Stimulated activated CD8-positive, alpha-beta memory T cell treated with anti-CD3 and anti-CD28 coated beads, Interleukin-15, amount 100 ng/mL, for 24 hours (primary cell): ENCODE measurements at places on chromosomes 2 and 18.
A peak's percentile ranks its signal among the peaks of the same experiment; 100 is the strongest.

DNA sequence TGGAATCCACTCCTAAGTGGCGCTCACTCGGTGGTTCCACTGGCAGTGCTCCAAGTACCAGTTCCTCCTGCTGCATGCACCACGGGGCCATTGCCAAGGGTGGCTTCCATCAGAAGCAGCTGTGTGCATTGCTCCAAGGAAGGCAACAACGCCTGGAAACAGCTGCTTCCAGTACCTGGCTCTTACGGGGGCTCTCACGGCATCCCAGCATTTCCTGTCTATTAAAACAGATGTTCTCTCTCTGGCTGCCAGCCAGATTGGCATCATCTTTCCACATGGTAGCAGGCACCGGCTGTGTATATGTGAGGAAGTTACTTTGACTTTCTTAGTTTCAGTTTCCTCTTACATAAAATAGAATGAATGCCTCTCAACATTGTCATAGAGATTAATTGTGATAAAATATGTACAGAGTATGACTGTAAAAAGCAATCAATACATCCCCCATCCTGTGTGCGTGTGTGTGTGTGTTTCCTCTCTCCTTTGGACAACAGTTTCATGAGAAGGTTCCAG, 84.9 kb downstream of the CMPK2 start:
- no peak for DNase-seq

DNA sequence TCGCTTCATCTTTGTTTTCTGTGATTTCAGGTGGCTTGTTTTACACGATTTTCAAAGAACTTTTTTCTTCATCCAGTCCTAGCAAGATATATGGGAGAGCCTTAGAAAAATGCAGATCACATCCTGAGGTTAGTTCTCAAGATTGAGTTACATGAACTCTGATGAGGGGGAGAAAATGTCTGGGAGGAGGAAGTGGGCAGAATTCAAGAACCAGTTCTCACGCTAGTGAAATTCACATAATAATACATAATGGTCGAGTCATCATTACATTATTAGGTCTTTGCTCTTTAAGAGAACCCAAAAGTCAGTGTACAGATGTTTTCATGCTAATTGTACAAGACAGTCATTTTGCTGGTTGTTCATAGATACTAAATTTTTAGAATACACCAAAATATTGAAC, 7.0 kb downstream of the TIMM21 start:
- DNase-seq, result no peak

DNA sequence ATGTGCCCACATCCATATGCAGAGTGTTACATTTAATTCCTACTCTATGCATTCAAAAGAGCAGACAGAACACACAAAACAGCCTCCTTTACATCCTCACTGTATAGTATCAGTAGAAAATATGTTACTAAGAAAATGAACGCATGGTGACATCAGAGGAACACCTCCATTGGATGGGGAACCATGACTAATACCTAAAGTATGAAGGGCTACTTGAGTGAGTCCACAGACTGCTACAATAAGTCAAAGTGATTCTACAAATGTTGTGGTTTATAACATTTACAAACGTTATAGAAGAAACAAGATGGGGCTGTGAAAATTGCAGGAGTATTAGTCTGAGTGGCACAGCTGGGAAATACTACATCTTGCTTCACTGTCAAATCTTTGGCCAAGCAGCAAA, 1830.9 kb upstream of the PIK3C3 start:
- no peak for DNase-seq

GRCh38 chr2:200379481-200380090, 73.1 kb downstream of the SPATS2L start:
- DNase-seq, result no peak

DNA sequence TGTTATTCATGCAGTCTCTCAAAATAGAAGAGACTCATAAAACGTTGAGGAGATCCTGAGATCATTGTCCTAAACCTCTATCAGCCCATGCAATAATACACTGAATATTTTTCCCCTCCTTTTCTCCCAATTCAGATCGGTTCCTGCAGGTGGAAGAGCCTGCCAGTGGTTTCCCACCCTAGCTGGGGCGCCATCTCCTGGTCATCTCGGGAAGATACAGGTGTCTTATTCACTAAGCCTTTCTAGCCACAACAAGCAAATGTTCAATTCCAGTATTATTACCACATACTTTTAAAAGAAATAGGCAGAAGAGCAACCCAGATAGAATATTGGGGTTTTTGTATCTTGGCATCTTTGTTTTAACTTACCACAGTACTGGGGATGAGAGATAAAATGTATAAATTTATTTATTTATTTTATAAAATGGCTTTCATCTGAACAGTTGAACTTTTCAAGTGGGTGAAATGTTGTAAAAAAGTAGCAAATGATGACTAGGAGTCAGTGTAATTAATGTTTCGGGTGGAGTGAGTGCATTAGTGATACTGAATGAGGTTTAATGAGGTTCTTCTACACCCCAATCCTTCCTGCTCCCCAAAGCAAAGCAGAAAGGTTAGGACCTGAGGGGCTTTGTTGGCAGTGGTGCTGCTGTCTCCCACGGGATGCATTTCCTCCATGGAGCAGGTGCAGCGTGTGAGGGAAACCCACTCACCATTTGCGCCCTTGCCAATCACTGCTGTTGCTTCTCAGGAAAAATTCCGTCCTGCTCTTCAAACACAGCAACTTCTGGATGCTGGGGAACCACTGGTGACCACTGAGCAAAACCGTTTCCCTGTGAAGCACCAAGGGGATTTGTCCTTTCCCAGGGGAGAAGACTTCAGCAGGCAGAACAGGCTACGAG, 147.1 kb upstream of the FHL2 start:
- peak; percentile 37 for DNase-seq

DNA sequence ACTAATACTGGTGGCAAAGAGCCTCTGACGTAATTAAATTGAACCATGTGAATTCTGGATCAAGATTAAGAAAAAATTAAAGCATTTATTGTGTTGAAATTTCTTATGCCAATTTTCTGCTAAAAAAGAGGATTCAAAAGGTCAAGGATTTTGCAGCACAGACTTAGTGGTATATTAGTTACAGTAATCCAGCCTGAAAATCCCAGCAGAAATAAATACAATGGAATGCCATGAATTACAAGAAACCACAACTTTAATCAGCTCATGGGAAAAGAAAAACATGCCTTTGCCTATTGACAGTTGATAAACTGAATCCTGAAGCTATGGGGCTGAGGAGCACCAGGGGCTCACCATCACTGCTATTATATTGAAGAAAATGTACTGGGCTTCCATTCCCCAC, 114.8 kb upstream of the SATB2 start:
- DNase-seq, result no peak

GRCh38 chr2:28119631-28120030, 229.1 kb downstream of the BABAM2 start:
- no peak for DNase-seq

DNA sequence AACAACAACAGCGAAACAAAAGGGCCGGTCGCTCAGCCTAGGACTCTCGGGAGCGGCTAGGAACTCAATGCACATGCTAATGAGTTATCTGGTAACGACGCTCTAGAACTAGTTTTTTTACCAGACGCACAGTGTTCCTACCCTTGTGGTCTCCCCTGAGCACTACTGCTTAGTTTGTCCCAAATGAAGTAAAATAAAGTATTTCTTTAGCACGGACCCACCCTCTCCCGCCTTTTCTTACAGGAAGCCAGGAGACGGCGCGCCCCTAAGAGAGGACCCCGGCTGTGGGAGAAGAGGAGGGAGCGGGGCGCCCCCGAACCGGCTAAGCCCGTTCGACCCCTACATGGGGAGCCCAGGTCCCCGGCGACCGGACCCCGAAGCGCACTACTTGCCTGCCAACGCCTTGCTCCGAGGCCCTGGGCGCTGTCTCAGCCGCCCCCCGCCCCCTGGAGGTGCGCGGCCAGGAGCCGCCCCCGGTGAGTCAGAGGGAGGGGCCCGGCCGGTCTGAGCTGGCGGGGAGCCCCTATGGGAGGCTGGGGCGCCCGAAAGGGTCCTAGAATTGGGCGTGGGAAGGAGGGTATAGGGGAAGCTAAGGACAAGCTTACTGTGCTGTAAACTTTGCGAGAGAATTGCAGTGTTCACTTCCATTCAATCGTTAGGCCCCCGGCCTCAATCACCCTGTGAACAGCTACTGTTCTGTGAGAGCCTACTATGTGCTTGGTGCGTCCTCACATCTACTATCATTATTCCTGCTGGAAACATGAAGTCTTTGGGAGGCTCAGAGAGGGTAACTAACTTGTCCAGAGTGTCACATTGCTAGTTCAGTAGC, 3.6 kb upstream of the CAPG start:
- no peak for DNase-seq

- no peak for DNase-seq
These were observed 215.3 kb upstream of the DSEL start for GRCh38 chr18:67731851-67732250.

GRCh38 chr2:194765723-194766122, 891.3 kb upstream of the SLC39A10 start:
- DNase-seq, result no peak

DNA sequence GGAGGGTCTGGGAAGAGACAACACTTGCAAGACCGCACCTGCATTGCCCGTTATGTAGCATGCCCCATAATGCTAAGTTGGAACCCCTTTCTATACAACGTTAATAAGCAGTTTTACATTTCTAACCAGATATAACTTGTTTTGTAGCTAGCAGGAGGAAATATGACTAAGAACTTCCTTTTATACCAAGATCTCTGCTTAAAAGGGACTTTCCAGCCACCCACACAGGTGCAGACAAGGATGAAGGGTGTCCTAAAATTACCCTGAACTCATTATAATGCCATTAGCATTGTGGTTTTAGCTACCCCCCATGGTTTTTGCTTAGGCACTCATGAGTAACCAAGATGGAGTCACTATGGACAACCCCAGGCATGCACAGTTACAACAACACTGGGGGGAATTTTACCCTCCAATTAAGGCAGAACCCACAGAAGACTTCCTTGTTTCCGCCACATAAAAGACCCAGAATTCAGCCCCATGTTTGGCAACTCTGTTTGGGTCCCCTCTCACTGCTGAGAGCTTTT, 362.8 kb downstream of the CBLN2 start:
- DNase-seq, result no peak

DNA sequence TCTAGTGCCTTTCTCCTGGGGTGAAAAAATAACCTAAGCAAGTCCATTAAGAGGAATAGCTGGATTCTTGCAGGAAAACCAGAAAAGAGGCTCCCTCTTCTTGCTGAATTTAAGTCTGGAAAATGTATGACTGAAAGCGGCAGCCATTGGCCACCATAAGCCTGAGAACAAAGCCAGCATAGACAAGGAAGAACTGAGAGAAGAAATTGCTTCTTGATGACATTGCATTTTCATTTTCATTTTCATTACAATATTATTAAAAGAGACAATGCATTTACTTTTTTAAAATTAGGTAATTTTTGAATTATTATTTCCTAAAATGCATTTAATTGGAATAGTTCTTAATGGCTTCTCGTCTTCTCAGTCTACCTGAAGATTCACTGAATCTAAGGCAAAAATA, 1157.5 kb upstream of the ZEB2 start:
- DNase-seq, result no peak

- DNase-seq, result no peak
These were observed 7.8 kb downstream of the SOX11 start for GRCh38 chr2:5699963-5700362.

DNA sequence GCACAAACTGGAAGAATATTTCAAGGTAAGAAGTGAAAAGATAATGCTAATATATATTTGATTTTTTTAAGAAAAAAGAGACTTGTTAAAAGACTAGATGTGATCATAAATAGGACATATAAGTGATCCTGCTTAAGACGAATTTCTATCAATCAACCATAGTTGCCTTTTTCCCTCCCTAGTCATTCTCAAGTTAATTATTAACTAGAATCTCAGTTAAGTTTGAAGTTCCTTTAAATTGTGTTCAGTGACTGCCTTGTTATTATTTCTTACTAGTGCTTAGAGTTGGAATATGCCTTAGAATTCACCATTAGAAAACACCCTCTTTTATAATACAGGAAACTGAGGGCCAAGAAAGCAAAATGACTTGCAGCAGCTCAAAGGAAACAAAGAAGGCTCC, 141.5 kb upstream of the SP5 start:
- DNase-seq, result no peak

- DNase-seq, result no peak
These were observed 230.2 kb upstream of the VWC2L start for GRCh38 chr2:214180686-214181085.

GRCh38 chr2:73172963-73173362, 29.4 kb upstream of the NOTO start:
- DNase-seq, result no peak

- no peak for DNase-seq
These were observed 9.6 kb downstream of the PREPL start for GRCh38 chr2:44351676-44352075.

- DNase-seq, result no peak
These were observed 78.9 kb downstream of the MAP4K4 start for GRCh38 chr2:101776172-101777043.

- DNase-seq, result no peak
These were observed 88.4 kb downstream of the APOB start for GRCh38 chr2:20955277-20956026.

GRCh38 chr18:11502368-11502767, 107.0 kb upstream of the SLC35G4 start:
- DNase-seq, result no peak

DNA sequence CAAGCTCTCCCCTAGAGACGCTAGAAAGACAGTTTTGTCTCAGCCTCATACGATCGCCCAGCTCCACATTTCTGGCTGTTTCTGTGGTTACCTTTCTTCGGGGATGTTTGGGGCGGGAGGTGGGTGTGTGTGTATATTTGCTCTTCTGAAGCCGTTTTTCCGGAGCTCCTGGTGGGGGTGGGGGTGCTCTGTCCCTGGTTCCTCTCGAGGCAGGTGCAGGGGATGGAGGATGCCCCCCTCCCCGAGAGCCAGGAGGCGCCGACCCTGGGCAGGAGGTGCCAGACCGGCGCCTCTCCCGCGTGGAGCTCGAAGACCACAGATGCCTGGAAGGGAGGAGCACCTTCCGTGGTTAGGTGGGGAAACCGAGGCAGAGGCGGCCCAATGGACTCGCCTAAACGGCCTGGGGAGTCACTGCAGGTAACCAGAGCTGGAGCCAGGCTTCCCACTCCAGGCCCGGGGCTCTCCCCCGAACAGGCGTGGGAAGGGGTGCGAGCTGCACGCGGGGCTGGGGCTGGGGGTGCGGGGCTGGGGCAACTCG, 694 bp upstream of the HPCAL1 start:
- DNase-seq, result no peak

DNA sequence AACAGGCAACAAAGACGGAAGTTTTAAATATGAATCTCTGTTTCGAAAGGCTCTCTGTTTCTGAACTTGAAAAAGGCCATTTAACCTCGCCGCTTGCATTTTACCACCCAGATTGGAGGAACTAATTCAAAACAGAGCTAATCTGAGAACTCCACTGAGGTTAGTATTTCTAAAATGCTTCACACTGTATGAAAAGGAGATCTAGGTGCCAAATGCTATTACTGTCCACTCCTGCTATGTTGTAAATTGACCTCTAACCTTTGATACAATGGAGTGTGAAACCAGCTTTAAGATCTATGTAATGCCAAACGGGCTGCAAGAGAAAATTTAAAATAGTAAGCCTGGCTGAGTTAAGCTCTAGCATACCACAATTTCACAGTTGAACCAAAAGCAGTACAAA, 364.5 kb downstream of the IRS1 start:
- DNase-seq, result no peak

- no peak for DNase-seq
These were observed 65.0 kb downstream of the SH3RF3 start for GRCh38 chr2:109193807-109194619.

GRCh38 chr2:46672752-46673151, 193.4 kb downstream of the TMEM247 start:
- DNase-seq, result no peak
